Anterior cingulate cortex (tissue), 58 donors: ENCODE measurements at places on chromosomes 1 and 21.

DNA sequence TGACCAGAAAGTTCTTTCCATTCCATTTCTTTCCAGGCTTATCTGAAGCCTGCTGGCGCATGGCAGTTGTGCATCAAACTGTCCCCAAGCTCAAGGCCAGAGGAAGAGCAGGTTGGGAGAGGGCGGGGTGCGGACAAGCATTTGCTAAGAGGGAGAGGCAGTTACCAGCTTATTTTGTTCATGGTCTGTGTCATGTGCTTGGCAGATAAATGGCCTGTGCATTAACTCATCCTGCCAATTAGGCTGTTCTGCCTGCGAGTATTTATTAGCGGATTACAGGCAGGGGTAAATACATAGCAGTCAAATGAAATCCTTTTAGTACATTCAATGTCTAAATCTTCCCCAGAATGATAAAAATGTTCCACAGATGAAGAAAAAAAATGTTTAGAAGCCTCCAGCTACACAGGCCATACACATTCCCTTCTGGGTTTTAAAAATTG, 48.9 kb upstream of the B3GALNT2 start:
- DNase-seq, result no peak

DNA sequence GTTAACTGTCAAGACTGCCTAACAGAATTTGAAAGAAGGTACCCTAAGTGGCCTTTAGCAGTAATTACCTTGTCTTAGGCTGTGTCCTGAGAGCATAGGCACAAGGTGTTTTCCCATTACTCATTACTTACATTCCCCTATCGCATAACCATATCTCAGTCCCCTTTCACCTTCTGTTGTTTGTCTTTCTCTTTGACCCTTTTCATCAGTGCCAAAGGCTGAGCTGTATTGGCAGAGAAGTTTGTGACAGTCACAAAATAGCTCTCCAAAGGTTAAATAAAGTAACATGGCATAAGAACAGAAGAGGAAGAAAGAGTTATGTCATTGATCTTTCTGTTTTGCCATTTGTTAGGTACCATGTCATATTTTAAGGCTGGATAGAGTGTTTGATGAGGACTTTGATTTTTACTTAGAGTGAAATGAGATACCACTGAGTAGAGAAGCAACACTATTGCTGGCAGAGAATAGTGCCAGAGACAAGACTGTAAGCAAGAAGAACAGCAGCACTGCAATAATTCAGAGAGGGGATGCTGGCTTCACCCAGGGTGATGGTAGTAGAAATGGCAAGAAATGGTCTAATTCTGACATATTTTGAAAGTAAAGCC, 497.8 kb downstream of the TTLL7 start:
- no peak for DNase-seq

DNA sequence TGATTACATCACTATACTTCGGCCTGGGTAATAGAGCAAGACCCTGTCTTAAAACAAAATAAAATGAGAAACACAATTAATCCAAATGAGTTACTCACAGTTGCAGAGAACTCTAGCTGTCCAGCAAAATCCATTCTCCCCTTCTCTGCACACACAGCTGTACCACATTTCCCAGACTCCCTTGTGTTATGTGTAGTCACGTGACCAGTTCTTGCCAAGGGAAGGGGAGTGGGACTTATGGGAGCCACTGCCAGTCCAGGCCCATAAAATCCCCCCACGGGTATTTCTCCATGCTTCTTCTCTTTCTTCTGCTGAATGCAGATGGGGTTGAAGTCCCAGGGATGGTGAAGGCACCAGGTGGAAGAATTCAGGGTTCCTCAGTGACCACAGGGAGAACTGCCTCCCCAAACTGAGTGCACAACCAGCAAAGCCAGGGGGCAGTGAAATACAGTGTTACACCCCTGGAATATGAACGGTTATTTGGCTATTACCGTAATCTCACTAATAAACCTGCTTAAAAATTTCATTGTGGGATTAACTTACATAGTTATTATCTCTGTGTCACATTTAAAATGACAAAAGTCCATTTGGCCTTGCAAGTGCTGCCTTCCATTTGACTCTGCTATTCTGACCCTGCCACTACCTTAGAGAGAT, 85.6 kb upstream of the FMN2 start:
- DNase-seq, result no peak

GRCh38 chr1:231059566-231060193, 19.6 kb upstream of the FAM89A start:
- no peak for DNase-seq

DNA sequence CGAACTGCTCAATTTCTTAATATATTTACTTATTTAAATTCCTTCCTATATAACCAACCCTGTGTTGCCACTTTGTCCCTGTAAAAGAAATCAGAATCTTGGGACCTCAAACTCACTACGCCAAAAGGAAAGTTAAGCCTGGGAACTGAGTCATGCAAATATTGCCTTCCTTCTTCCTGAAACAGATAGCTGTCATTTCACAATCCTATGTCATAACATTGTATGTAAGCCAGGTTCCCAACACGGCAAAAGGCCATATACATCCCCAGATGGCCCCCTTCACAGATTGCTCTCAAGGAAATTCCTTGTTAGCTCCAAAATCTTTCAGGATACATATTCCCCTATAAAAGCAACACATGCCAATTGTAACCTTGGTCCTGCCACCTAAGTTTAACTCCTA, 39.7 kb downstream of the C21orf91 start:
- DNase-seq, result no peak

- DNase-seq, result no peak
Measured at GRCh38 chr1:239804266-239804665, 287.4 kb upstream of the FMN2 start.

DNA sequence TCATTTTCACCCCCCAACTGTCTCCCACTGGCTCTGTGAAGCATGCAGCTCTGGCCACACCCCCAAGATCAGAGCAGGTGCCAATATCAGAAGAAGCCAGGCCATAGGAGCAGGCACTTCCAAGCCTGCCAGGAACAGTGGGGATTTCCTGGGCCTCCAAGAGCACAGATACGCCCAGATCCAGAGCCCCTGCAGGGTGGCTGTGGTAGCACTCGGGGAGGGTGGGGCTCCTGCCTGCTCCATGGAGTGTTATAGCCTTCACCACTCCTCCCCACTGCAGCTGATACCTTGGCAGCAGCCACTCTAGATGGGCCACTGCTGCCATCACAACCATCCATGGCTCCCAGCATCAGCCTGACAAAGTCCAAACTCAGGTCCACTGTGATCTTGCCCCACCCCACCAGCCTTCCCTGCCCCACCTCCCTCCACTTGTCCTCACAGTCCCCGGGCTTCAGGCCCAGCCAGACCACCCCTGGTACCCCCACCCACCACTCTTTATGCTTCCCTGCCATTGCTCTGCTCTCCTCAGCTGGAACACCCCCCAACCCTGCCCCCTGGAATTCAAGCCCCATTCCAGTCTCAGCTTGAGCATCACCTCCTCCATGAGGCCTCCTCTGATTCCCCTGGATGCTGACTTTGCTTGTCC, 448.3 kb downstream of the MATN1 start:
- no peak for DNase-seq

- DNase-seq, result no peak
Measured at GRCh38 chr1:201706109-201706508, 122.8 kb upstream of the IPO9 start.

GRCh38 chr1:78836726-78837125, 169.8 kb downstream of the ADGRL4 start:
- no peak for DNase-seq

GRCh38 chr1:17606826-17607440, 67.4 kb downstream of the ARHGEF10L start:
- DNase-seq, result peak; percentile 56

DNA sequence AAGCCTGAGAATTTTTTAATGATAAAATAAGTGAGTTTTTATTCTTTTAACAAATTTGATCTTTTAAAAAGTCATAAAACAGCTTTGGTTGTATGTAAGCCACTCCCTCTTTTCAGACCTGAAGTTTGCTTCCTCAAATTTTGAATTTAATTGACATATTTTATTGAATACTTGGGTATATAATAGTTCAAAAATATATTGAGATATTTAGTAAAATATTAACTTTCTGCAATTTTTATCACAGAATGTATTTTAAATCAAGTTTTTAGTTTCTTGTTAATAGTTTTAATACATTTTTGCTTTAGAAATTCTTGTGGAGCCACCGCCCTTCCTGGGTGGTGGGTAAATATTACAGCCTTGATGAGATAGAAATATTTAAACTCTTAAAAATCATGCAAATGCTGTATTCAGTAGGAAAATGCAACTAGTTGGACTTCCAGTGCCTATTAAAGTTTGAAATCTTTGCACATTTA, 867 bp downstream of the PTPRC start:
- no peak for DNase-seq

- DNase-seq, result no peak
Measured at GRCh38 chr1:4393191-4393590, 261.2 kb upstream of the AJAP1 start.

- no peak for DNase-seq
Measured at GRCh38 chr1:232398823-232399222, 231.1 kb downstream of the SIPA1L2 start.
